ENCODE measurements at places on chromosomes 1 and 21.

DNA sequence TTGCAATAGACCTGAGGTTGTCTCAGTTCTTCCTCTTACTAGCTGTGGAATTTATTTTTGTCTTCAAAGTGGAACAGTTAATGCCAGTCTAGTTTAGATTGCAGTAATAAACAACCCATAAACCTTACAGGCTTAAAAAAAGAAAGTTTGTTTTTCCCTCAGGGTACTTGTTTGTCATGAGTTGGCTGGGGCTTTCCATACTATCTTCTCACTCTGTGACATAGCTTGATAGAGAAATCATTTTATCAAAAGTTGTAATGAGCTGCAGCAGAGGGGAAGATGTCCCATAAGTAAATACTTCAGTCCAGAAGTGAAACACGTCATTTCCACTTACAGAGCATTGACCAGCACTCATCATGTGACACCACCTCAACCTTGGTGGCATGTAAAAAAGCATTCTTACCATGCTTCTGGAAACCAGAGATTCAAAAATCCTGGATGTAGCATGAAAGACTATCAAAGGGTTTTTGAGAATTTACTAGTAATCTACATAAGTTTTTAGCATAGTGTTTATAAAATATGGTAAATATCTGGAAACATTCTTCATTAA is 62.8 kb upstream of the COL11A1 start:
- DNase-seq = no peak

DNA sequence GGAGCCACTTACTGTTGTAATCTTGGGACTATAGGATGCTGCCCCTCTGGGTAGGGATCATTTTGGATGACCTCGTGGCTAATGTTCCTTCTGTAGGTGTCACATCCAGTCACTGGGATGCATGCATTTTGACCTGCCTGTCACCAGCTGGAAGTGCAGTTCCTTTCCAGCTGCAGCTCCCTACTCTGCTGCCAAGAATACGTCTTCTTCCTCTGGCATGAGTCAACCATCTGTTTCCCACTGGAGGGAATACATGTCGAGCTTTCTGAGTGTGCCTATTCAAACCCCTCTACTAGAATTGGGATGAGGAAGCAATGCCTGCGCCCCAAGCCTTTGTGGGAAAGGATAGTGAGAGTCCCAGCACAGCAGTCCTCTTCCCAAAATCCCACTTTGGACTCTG is 415.5 kb upstream of the ADAMTS5 start:
- DNase-seq = no peak

DNA sequence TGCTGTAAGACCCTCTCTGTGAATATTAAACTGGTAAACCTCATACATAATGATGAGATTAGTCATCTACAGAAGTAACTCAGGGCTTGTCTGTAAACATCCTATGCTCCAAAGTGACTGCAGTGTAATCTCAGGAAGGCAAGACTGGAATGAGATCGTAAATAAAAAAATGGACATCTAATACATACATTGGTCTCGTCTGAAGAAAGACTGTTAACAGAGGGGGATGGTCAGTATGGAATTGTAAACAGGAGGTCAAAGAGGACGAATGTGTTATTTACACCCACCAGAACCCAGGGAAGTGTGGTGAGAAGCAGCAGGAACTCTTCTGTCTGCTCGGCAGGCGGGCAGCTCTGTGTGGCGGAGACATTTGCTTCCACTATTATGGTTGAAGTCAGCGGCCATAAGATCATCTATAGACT is 51.4 kb downstream of the DISC1 start:
- no peak for DNase-seq

- DNase-seq = no peak
Measured at GRCh38 chr1:77950873-77951272, 28.0 kb downstream of the FUBP1 start.

- DNase-seq = no peak
Measured at GRCh38 chr1:217861658-217862057, 230.5 kb downstream of the SPATA17 start.

DNA sequence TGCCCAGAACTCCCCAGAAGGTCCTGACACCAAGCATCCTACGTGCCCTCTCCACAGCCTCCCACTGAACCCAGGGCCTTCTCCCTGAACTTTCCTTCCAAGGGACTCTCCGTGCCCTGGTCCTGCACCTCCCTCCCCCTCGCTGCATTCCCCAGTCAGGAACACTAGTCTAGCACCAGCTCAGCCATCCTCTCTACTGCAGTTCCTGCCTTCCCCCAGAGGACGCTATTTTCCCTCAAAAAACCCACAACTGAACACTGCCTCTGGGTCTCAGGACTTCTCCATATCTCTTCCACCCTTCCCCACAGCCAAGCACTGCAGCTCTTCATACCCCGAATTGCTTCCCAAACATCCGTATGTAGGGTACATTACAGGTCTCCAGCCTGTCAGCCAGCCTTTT is 12.6 kb upstream of the ARTN start:
- no peak for DNase-seq

DNA sequence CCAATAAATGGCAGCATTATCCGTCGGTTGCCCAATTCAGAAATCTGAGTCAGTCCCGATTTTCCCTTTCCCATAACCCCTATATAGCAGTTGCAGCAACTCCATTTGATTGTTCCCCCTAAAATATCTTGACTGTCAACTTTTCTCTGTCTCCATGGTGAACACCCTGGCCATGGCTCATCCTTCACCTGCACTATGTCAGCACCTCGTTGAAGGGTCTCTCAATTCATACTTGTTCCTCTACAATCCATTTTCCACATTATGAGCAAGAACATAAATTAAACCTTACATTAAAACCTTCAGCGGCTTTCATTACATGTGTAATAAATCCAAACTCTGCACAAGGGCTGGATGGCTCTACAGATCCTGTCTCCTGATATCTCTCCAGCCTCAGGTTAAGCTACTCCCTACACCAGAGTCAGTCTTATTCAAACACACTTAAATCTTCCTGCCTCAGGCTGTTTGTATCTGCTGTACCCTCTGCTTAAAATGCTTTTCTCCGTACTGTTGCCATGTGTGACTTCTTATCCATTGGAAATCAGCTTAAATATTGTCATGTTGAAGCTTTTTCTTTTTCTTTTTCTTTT is 87.3 kb downstream of the BACH1 start:
- no peak for DNase-seq

GRCh38 chr1:41419584-41420295 is 58.5 kb downstream of the FOXO6 start:
- no peak for DNase-seq
